ENCODE measurements at places on chromosomes 5 and 9. TPM values are rescaled to one million over a fixed set of nuclear protein-coding genes. Genes with fewer than 3 reads are reported as not detected.

- no peak for DNase-seq
Observed at GRCh38 chr5:151096001-151096373, 15.2 kb upstream of the TNIP1 start.

GRCh38 chr9:33752130-33752637 is 43.2 kb upstream of the PRSS3 start:
- DNase-seq, result no peak

DNA sequence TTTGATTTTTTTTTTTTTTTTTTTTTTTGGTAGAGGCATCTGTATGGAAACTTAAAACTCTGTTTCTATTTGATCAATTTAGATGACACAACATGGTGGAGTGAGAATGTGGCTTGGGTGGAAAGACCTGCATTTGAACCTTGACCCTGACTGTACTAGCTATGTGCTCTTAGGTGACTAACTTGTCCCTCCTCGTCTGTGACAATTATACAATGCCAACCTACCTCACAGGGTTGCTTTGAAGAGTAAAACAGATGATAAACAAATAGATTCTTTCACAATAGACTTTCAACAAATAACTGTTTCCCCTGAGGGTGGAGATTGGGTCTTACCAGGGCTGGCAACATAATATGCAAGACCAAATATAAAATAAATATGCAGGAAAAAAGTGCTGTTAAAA is 109.3 kb downstream of the CRB2 start:
- no peak for DNase-seq

- DNase-seq, result no peak
Observed at GRCh38 chr5:6767481-6768063, 54.3 kb downstream of the TENT4A start.

GRCh38 chr9:115601434-115601833 is 483.5 kb upstream of the TNC start:
- no peak for DNase-seq

DNA sequence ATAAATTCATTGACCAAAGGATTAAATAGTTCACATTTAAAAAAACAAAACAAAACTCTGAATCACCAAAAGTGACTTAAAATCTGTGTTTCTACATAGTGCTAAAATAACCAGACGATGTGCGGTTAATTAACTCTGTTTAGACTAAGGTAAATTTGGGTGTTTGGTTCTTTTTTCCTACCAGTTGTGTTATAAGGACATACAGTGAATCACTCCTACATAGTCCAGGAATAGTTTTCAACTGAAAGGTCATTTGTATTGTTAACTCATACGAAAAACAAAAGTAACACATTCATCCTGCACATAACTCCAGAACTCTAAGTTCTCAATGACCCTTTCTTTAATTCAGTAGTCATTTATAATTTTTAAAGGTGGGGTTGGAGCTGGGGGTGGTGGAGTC is 203.7 kb downstream of the GLIS3 start:
- no peak for DNase-seq

GRCh38 chr9:134620751-134621557 is 20.6 kb upstream of the COL5A1 start:
- no peak for DNase-seq

- DNase-seq, result no peak
Observed at GRCh38 chr5:72537166-72537565, 30.0 kb upstream of the ZNF366 start.

GRCh38 chr9:111970827-111971226 is 74.2 kb downstream of the UGCG start:
- no peak for DNase-seq

DNA sequence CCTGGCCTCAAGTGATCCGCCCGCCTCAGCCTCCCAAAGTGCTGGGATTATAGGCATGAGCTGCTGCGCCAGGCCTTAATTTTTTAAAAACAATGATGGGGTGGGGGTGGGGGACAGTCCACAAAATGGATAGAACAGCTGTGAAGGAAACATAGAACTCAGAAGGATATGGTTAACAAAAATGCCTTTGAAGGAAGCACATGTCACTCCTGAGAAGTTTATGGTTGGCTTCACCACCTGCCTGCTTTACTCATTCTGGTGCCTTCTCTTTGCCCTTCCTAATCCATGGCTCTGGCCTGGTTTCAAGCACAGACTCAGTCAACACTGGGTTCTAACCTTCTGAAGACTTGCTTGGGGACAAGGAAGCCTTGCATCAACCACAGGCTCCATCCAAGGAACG is 10.3 kb downstream of the BAG1 start:
- DNase-seq, result no peak

The TRIM14 gene
- total RNA-seq, result 58.3 TPM

The SLC9A3 gene
- 3.4 TPM for total RNA-seq

The PCDHA9 gene
- not detected for total RNA-seq

The DOCK2 gene
- total RNA-seq, result 345 TPM

The PCDHAC2 gene
- not detected for total RNA-seq

All from naive thymus-derived CD4-positive, alpha-beta T cell (primary cell).